Hypothalamus (tissue), 51 donors: ENCODE measurements at places on chromosomes 3 and 15.

DNA sequence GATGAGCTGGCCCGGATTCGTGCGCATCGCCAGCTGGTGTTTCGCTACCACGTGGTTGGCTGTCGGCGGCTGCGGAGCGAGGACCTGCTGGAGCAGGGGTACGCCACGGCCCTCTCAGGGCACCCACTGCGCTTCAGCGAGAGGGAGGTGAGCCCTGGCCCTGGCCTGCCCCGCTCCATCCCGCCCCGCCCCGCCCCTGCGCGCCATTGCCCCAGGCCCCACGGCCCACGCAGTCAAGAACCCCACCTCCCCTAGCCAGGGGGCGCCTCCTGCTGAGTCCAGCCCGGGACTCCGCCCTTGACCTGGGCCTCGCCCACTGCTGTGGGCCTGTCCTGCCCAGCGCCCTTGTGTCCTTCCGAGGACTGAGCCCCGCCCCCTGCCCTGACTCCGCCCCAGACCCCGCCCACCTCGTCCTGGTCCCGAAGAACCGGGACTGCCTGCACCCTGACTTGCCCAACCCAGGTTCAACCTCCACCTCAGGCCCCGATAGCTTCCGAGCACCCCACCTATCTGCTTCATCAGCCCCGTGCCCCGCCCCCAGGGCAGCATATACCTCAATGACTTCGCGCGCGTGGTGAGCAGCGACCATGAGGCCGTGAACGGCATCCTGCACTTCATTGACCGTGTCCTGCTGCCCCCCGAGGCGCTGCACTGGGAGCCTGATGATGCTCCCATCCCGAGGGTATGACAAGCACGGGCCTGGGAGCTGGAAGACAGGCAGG lies 14.8 kb downstream of the NT5DC2 start:
- no peak for DNase-seq

DNA sequence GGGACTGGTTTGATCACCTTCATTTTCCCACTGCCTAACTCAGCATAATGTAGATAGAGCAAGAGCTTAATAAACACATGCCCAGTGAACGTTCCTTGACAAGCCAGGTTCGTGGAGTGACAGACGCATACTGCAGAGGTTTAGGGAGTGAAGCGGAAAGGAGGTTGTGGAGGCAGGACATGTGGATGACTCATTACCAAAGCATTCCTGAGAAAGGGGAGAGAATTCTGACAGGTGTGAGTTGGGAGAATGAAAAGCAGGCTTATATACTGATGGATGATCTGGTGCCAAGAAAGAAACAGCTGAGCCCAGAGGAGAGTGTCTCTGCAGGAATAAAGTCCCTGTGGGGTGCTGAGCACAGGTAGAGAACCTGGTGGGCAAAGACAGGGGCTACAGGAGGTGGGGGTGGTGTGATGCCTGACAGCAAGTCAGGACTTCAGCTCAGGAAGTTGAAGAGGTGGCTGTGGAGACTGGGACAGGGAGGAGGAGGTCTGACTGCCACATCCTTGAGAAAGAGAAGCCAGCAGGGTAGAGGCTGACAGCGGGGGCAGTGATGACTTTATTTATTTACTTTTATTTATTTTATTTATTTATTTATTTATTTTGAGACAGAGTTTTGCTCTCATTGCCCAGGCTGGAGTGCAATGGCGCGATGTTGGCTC lies 2.4 kb upstream of the RPL29 start:
- DNase-seq = no peak

DNA sequence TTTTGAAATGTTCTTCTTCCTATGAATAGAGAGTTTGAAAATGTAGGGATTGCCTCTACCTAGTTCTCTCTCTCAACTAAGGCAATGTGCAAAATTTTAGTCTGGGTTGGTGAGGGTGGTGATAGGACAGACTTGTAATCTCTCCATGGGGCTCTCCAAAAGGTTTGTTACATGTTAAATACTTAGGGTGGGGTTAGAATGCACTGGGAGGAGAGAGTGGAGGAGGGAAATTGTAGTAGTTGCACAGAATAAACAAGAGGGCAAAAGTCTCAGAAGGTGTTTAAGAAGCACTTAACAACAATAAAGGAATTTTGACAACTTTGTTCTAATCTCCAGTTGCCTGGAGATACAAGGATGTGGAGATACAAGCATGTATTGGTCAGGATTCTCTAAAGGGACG lies 230.4 kb downstream of the NECTIN3 start:
- DNase-seq = no peak

DNA sequence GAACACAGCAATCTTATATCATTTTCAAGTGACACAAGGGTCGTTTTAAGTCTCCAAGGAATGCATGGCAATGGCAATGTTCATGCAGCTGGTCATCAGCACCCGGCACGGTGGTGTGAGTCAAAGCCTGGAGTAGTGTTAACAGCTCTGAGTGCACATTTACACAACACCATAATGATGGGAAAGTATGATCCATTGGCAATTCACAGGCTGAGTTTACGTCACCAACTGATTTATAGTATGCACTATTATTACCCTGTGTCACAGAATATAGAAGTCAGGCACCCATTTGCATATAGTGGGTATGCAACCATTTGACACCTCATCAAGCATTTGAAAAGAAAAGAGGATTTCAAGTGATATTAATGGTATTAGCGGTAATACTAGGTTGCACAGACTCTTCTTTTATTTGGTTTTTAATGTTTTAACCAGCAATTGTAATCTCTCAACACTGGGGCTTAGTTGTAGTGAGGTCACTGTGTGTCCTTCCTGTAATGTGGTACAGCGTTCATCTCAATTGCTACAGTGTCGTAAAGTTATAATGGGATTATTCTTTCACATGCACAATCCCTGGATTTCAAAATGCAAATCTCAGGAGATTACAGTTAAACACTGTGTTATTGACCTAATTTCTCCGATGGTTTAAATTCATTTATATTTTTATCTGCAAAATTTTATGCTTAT lies 113.8 kb downstream of the C3orf38 start:
- DNase-seq = no peak

- no peak for DNase-seq
Observed at GRCh38 chr15:67548236-67548852, 5.8 kb downstream of the MAP2K5 start.
